ENCODE measurements at places on chromosomes 7 and 10.

DNA sequence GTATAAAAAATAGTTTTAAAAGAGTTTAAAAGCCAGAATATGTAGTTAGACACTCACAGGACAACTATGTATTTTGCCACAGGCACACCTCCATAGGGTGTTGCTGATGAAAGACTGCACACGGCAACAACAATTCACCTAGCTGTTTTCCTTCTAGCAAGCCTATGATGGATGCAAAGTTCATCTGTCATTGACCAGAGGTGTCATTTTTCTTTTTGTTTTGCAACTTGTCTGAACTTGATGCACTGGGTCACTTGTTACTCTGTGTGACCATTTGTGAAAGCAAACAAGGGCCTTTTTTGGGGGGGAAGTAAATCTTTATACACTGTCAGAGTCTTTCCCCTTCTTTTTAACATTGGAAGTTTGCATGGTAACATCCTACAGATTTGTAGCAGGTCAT lies 258.0 kb upstream of the SEMA3A start:
- DNase-seq: no peak

DNA sequence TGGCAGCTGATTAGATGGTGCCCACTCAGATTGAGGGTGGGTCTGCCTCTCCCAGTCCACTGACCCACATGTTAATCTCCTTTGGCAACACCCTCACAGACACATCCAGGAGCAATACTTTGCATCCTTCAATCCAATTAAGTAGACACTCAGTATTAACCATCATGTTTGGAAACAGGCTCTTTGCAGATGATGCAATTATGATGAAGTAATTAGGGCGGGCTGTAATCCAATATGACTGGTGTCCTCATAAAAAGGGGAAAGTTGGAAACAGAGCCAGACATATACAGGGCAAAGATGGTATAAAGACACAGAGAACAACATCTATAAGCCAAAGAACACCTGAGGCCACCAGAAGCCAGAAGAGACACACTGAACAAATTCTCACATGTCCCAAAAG lies 658.6 kb downstream of the CCSER2 start:
- DNase-seq: no peak

- no peak for DNase-seq
Measured at GRCh38 chr10:80137031-80137862, 4.7 kb downstream of the PLAC9 start.

DNA sequence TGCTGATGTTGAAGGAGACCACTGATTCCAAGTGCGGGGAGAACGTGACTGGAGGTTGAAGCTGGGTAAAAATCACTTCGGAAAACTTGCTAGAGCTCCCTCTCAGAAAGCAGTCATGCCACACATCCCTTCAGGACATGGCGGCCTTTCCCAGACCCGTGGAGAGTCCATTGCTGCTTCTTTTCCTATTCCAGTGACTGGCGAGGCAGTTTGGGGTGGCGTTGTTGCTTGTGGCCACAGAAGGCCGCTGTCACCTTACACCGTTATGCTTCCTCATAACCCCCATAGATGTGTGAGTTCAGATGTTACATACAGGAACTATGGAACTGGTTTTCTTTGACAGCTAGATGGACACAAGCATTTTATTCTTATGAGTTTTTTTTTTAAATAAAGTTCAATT lies 235.6 kb upstream of the POM121L12 start:
- DNase-seq: no peak

- DNase-seq: no peak
Measured at GRCh38 chr7:125465527-125465926, 535.9 kb upstream of the POT1 start.

DNA sequence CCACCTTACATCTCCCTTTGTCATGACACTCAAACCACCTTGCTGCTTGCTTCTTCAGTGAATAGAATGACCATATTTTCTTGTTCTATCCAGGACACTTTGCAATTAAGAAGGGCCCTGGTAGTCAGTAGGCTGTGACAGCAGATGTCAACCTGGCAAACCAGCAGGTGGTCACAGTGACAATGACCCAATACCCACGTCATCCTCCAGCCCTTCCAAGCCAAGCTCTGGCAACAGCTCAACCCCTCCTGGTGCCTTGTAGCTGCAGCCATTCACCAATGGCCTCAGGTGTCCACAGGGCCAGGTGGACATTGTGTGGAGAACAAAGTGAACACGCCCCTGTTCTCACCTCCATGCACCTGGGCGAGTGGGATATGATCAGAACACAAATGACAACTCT lies 87.6 kb upstream of the MACROH2A2 start:
- no peak for DNase-seq

GRCh38 chr10:24680647-24681524 lies 42.8 kb downstream of the ARHGAP21 start:
- DNase-seq: no peak

DNA sequence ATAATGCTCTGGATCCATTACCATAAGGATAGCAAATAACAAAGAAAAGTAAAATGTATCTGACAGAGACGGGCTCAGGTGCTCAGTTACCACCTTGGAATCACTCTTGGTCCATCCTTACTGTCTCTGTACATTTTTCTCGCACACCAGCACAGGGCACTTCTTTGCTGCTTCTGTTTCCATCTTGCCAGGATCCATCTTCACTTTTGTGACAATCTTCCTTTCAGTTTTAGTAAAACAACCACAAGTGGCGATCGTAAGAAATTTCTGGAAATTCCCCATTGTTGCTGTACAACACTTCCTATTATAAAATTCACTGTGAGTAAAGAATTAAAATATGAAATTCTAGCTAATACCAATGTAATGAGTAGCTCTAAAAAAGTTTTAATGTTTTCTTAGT lies 695.5 kb downstream of the GRM8 start:
- DNase-seq: no peak
